ENCODE measurements at places on chromosomes 1 and 21. TPM values are rescaled to one million over a fixed set of nuclear protein-coding genes. Genes with fewer than 3 reads are reported as not detected.

The GSTM5 gene
- not detected for total RNA-seq

The SIPA1L2 gene
- total RNA-seq: 7.6 TPM

The E2F2 gene
- 2.5 TPM for total RNA-seq

The PROX1 gene
- 0.12 TPM for total RNA-seq

The MYOM3 gene
- 5.8 TPM for total RNA-seq

The KRTAP20-1 gene
- not detected for total RNA-seq

The NBL1 gene
- 60.0 TPM for total RNA-seq

The APH1A gene
- 133 TPM for total RNA-seq

The CYP4A22 gene
- total RNA-seq: not detected

The SPATA45 gene
- not detected for total RNA-seq

The FAM151A gene
- total RNA-seq: 0.14 TPM

The ASAP3 gene
- 4.7 TPM for total RNA-seq

The CDC14A gene
- 2.6 TPM for total RNA-seq

The FAM72A gene
- total RNA-seq: 9.3 TPM

The TIE1 gene
- total RNA-seq: not detected

The USH2A gene
- total RNA-seq: not detected

The SLC45A3 gene
- total RNA-seq: 5.7 TPM

The PMF1 gene
- 64.4 TPM for total RNA-seq

The NBPF10 gene
- 0.78 TPM for total RNA-seq

The AQP10 gene
- total RNA-seq: not detected

The CHRNB2 gene
- total RNA-seq: 0.71 TPM

The AMY2A gene
- total RNA-seq: not detected

The TMEM79 gene
- 6.0 TPM for total RNA-seq

The GLIS1 gene
- total RNA-seq: not detected

The CLDN17 gene
- total RNA-seq: not detected

The FGR gene
- total RNA-seq: 0.05 TPM

The ADGRL2 gene
- total RNA-seq: 9.7 TPM

The TINAGL1 gene
- total RNA-seq: 0.51 TPM

The MAP3K21 gene
- 10.5 TPM for total RNA-seq

The MAB21L3 gene
- not detected for total RNA-seq

The RHBG gene
- total RNA-seq: not detected

The FCGR2B gene
- not detected for total RNA-seq

The C8A gene
- not detected for total RNA-seq

The VWA1 gene
- 14.5 TPM for total RNA-seq

The VANGL2 gene
- 0.69 TPM for total RNA-seq

The FCRLA gene
- not detected for total RNA-seq

The OLFML2B gene
- 0.32 TPM for total RNA-seq

Data from A549 treated with GW870086 at 1 μM for 4 hours (cell line).